ENCODE measurements at places on chromosomes 11 and 22.
A peak's percentile ranks its signal among the peaks of the same experiment; 100 is the strongest.

DNA sequence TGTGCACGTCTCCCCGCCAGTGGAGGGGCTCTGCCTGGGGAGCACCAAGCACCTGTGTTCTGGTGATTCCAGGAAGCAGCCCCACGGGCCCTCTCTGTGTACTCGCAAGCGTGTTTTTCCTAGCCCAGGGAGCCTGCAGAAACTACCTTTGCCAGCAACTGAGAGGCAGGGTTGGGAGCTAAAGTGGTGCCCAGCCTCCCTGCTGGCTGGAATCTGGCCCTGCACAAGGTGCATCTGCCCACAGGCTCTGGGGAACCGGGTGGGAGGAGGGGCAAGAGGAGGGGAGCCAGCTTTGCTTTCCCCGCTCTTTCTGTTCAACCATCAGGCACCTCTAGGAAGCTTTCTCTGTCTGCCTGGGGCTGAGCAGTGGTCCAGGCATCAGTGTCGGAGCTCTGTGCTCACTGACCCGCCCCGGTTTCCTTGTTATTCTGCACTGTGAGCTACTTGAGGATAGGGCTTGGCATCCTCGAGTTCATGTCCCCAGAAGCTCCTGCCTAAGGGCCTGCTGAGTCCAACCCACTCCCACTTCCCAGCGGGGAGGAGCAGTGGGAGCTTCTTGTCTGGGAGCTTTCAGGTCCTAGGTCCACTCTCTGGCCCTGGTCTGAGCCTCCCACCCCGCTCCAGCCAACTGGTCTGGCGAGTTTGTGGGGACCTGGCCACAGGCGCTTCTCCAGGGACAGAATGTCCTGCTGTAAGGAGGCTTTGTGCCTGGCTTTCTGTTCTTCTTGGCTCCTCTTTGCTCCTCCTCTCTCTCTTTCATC lies 14.9 kb downstream of the DAGLA start:
- DNase-seq: no peak

DNA sequence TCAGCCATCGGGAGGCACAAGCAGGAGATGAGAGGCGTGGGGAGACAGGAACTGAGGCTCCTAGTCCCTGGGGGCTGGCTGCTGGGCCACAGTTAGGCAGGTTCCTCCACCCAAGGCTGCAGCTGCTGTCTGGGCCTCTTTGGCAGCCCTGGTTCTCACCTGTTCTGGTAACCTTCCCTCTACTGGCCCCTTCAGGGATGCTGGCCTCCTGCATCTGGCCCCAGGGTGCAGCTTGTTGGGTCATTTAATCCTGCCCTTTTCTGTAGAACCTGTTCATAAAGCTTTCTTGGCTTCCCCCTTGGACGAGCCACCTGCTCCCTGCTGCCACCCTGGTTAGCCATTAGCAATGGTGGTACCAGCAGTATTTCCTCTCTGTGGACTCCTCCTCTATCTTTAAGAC lies 5.5 kb downstream of the USH1C start:
- DNase-seq: no peak

DNA sequence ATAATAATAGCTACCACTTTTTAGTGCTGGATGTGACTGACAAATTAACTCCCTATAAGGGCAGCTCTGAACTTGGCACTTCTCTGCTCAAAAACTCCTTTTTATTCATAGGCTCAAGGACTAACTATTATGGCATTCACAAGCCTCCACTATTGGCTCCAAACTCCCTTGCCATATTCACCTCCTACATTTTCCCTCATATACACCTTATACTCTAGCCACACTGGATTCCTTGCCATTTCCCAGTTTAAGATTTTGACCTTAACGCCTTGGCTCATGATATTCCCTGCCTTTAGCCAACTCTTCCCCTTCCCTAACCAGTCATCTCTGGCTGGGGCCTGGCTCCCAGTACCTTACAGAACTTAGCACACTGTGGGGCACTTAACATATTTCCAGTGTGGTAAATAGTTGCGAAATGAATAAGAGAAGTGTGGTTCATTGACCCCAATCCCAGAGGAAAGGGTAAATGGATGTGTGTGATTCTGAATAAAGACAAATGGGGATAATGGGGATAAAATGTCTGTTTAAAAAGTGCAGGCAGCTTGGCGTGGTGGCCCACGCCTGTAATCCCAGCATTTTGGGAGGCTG lies 40.0 kb upstream of the SORL1 start:
- DNase-seq: no peak

- peak; percentile 59 for DNase-seq
These were observed 43.2 kb upstream of the DLAT start for GRCh38 chr11:111982019-111982464.

- DNase-seq: no peak
These were observed 49.8 kb upstream of the LMO2 start for GRCh38 chr11:33941637-33942160.

GRCh38 chr11:127003260-127003981 lies 2.9 kb upstream of the KIRREL3 start:
- no peak for DNase-seq

- no peak for DNase-seq
These were observed 2.4 kb downstream of the MOB2 start for GRCh38 chr11:1484061-1484671.

DNA sequence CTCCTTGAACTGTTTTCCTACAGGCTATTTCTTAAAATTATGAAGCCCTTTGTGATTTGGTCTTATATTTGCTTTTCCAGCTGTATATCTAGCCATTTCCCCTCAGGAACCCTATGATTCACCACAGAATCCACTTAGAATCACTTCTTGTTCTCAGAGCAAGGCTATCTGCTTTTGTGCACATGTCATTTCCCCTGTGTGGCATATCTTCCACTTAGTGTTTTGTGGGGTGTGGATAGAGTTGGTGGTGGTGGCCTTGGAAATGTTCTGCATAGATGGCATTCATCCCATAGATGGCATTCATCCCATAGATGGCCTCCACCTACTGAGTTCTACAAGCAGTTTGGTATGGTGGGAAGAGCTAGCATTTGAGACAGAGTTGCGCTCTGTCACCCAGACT lies 44.7 kb downstream of the SWAP70 start:
- DNase-seq: no peak

- DNase-seq: no peak
These were observed 6.0 kb downstream of the P2RX6 start for GRCh38 chr22:21020802-21021429.

DNA sequence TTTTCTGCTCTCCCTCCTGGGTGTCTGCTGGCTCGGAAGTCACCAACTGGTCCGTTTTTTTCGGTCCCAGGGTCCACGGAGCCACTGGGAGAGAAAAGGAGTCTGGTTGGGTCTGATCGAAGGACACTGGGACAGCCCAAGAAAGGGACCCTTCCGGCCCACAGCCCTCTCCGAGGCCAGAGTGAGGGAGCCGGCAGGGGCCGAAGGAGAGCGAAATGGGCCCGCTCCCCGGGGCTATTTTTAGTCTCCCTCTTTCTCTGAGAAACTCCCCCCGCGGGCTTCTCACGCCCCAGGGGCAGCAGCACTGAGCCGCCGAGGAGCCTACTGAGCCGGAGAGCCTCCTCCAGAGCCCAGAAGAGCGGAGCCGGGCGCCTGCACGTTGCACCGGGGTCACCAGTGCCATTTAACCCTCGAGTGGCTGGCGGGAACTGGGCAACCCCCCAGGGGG lies 1.9 kb downstream of the ESAM start:
- no peak for DNase-seq

- no peak for DNase-seq
These were observed 23.0 kb downstream of the C22orf23 start for GRCh38 chr22:37930270-37930951.

GRCh38 chr11:11923828-11924227 lies 82.1 kb downstream of the USP47 start:
- no peak for DNase-seq

GRCh38 chr11:17352950-17353820 lies 1.6 kb downstream of the NCR3LG1 start:
- peak; percentile 31 for DNase-seq

GRCh38 chr11:41451011-41451410 lies 8.4 kb downstream of the LRRC4C start:
- no peak for DNase-seq

GRCh38 chr22:38736257-38736570 lies 19.6 kb downstream of the SUN2 start:
- DNase-seq: no peak

- no peak for DNase-seq
These were observed 1.9 kb downstream of the KCNQ1 start for GRCh38 chr11:2446590-2447252.

- DNase-seq: no peak
These were observed 1.7 kb upstream of the CHID1 start for GRCh38 chr11:912266-912665.

GRCh38 chr11:64443001-64443400 lies 84.0 kb downstream of the RPS6KA4 start:
- DNase-seq: no peak

DNA sequence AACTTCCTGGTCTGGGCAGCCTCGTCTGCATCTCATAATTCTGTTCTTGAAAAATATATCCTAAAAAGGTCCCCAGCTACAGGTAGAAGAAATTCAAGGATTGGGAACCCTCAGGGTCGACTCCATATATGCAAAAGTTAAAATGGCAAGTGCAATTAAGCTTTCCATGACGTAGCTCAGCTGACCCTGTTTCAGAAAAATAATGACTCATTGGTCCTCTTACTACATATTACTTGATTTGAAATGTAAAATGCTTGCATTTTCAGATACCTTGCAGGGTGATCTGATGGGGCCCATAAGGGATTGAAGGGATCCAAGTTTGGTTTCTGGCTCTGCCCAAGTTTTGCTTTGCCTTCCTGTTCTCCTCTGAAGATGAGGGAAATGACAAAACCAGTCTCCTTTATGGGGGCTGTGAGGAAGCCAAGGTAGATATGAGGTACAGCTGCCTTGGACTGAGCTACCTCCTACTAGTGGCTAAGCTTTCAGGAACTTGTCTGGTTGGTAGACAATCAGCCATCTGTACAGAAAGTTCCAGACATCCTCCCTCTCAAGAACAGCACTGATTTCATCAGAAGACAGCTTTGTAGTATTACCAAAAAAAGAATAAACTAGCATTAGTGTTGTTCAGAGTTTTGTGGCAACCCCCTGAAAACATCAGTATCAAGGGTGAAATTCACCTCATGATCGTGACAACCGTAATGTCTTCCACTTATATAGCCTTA lies 177.3 kb downstream of the DBX1 start:
- DNase-seq: no peak

- no peak for DNase-seq
These were observed 41.6 kb downstream of the WEE1 start for GRCh38 chr11:9615031-9615451.

DNA sequence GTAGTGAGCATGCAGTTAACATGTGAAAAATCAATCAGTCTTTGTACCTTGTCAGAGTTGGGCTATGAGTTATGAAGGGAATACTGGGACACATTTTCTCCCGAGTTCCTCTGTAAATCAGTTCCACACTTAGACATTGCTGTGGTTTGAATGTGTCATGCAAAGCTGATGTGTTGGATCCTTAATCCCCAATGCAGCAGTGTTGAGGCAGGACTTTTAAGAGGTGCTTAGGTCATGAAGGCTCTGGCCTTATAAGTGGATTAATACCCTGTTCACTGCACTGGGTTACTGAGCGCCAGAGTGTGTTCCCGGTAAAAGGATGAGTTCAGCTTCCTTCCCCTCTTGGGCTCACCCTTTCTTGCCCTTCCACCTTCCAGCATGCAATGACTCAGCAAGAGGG lies 742.1 kb upstream of the TENM4 start:
- DNase-seq: no peak

DNA sequence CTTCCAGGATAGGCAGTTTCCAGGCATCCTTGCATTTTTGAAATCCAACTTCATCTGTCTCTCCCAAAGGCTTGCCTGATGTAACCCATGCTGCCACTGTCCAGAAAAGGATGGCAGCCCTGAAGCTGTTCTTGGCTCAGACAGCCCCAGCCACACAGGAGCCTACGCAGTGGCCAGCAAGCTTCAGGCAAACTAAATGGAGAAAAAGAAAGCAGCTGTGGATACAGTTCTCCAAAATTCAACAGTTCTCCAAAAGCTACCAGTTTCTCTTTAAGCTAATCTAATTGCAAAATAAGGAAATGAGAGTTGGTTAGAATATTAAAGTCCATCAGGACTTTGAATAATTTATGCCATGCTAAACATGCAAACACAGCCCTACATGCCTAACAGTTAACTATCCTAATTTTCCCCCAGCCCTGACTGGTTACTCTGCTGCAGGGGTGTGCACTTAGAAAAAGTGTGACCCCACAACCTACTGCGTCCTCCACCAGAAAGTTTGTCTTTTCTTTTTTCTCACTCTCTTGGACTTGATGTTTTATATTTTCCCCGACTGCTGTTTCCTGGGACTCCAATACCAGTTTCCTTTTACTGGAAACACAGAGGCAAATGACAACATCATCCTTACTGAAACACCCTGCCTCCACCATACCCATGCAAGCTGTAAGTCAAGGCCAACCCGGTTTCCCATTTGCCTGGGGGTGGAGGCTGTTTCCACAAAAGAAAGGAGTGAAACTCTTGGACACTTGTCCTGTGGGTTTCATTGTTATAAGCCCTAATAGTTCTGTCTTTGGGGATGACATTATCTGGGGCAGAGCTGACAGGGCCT lies 69.1 kb upstream of the OR5AN1 start:
- no peak for DNase-seq

DNA sequence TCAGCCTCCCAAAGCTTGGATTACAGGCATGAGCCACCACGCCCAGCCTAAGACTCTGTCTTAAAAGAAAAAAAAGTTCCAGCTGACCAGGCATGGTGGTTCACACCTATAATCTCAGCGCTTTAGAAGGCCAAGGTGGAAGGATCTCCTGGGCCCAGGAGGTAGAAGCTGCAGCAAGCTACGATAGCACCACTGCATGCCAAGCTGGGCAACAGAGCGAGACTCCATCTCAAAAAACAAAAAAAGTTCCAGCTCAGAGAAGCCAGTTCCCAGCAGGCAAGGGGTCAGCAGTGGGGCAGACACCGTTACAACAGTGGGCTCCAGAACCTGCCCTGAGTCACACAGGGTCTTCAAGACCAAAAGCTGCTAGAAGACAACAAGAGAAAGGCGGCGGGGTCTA lies 3.3 kb downstream of the TMEM184B start:
- DNase-seq: no peak

- DNase-seq: no peak
These were observed 4.7 kb downstream of the OLFML1 start for GRCh38 chr11:7490054-7490453.

GRCh38 chr22:37229805-37230672 lies 14.0 kb downstream of the RAC2 start:
- peak; percentile 92 for DNase-seq

GRCh38 chr22:42190274-42190673 lies 59.7 kb upstream of the CYP2D6 start:
- DNase-seq: no peak

DNA sequence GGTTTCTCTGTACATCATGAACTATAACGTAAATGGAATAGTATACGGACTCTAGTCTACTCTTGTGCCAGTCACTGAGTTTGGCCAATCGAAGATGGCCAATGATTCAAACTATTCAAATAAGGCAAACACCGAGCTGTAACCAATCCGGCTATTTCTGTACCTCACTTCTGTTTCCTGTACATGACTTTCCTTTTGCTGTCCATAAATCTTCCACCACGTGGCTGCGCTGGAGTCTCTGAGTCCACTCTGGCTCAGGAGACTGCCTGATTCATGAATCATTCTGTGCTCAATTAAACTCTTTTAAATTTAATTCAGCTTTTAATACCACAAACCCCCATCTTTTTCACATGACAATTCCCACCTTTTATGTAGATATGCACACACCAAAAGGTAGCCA lies 1.5 kb upstream of the JAML start:
- no peak for DNase-seq

Data from CD4-positive, alpha-beta T cell treated with Interleukin-2 at 100 ng/mL for 4 hours (primary cell).